Endothelial cell of umbilical vein (primary cell): ENCODE measurements at places on chromosomes 2 and 18. TPM values are rescaled to one million over a fixed set of nuclear protein-coding genes. Genes with fewer than 3 reads are reported as not detected.

GRCh38 chr2:85180322-85181133 is 47.3 kb downstream of the TCF7L1 start:
- peak; percentile 77 for DNase-seq

- DNase-seq: peak; percentile 87
These were observed 404.6 kb upstream of the CWC22 start for GRCh38 chr2:180411661-180412060.

- peak; percentile 63 for DNase-seq
These were observed 8.3 kb downstream of the OSR1 start for GRCh38 chr2:19349911-19350677.

- DNase-seq: no peak
These were observed 30.8 kb upstream of the CCL20 start for GRCh38 chr2:227782804-227783203.

- DNase-seq: no peak
These were observed 85.5 kb upstream of the ITPRID2 start for GRCh38 chr2:181806039-181806392.

GRCh38 chr2:158953926-158954763 is 14.3 kb upstream of the TANC1 start:
- peak; percentile 91 for DNase-seq

DNA sequence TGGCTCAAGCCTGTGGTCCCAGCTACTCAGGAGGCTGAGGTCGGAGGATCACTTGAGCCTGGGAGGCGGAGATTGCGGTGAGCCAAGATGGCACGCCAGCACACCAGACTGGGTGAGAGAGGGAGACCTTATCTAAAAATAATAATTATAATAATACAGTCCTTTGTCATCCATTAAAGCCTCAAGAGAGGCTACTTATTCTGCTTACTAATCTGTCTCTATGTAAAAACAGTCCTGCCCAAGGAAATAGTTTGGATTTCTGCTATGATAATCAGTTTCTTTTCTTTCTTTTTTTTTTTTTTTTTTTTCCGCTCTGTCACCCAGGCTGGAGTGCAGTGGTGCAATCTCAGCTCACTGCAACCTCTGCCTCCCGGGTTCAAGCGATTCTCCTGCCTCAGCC is 228.3 kb downstream of the C1D start:
- DNase-seq: no peak

GRCh38 chr2:215750763-215751162 is 262.6 kb downstream of the MREG start:
- no peak for DNase-seq

SERPINE2 gene
- total RNA-seq: 8.8 and 15.5 TPM in 2 replicates

ASXL3 gene
- 0.27 and 1.7 TPM in 2 replicates for total RNA-seq

MERTK gene
- 37.3 TPM in 2 replicates for total RNA-seq
